Stimulated activated effector memory CD8-positive, alpha-beta T cell treated with anti-CD3 and anti-CD28 coated beads, Interleukin-12 subunit alpha, Interleukin-12 subunit beta, amount 100 ng/mL, for 72 hours (primary cell): ENCODE measurements at places on chromosomes 2 and 18.

DNA sequence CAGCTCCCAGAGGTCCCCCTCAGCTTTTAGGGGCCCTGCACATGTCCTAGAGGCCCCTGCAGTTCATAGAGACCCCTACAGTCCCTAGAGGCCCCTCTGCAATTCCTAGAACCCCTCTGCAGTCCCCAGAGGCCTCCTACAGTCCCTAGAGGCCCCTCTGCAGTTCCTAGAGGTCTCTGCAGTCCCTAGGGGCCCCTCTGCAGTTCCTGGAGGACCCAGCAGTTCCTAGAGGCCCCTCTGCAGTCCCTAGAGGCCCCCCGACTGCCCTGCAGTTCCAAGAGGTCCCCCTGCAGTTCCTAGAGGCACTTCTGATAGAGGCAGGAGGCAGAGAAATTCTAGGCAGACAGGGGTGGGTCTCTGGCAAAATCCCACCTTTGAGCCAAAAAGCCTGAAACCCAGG lies 35.4 kb downstream of the MC2R start:
- no peak for DNase-seq

GRCh38 chr2:108271691-108272253 lies 16.9 kb upstream of the SULT1C2 start:
- DNase-seq: no peak

DNA sequence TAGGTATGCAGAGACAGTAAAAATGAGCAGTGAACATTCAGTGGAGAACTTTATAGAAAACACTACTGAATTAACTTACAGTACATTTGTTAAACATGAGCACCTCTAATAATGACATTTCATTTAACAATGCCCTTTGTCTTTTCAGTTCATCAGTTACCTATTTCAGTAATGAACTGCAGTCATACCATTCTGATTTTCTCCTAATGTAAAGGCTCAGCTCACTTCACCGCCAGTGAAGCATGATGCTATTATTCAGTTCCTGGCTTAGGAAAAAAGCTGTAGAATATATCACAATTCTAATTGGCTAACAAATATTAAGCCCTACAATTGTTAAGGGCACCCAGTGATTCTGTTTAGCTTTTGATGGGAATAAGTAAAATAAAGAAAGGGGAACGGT lies 37.1 kb upstream of the CCDC93 start:
- DNase-seq: no peak

DNA sequence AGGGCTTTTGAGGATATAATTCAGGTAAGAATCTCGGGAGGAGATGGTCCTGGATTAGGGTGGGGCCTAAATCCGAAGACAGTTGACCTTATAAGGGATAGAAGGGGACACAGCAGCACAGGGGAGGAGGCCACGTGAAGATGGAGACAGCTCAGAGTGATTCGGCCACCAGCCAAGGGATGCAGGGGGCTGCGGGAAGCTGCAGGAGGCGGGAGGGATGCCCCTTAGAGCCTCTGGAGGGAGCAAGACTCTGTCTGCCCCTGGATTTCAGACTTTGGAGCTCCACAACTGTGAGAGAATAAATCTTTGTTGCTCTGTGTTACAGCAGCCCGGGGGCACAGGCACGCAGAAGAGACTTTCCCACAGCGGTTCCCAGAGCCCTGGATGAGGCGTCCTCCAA lies 143.7 kb downstream of the ASB1 start:
- DNase-seq: no peak

GRCh38 chr2:30872797-30873196 lies 65.6 kb upstream of the CAPN13 start:
- DNase-seq: no peak

GRCh38 chr2:138475277-138475776 lies 26.2 kb upstream of the SPOPL start:
- DNase-seq: no peak

- DNase-seq: no peak
These were observed 580.8 kb downstream of the ERBB4 start for GRCh38 chr2:211957799-211958198.

- no peak for DNase-seq
These were observed 75.6 kb upstream of the ID2 start for GRCh38 chr2:8606226-8606625.

- DNase-seq: no peak
These were observed 79.1 kb downstream of the DYM start for GRCh38 chr18:49381267-49381845.

DNA sequence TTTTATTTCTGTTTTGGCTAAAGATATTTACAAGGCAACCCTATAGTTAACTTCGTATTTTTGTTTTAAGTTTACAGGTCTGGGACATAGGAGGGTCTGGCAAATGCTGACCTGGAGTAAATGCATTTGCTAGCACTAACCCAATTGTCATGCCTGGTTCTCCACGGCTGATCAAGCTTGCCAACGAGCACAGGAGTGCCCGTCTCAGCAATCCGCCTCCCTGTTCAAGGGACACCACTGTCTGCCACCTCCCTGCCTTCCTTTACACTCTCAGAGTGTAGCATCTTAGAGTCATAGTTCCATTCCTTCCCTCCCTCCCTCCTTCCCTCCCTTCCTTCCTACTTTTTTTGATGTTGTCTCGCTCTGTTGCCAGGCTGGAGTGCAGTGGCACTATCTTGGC lies 104.6 kb downstream of the PLEKHM3 start:
- no peak for DNase-seq

DNA sequence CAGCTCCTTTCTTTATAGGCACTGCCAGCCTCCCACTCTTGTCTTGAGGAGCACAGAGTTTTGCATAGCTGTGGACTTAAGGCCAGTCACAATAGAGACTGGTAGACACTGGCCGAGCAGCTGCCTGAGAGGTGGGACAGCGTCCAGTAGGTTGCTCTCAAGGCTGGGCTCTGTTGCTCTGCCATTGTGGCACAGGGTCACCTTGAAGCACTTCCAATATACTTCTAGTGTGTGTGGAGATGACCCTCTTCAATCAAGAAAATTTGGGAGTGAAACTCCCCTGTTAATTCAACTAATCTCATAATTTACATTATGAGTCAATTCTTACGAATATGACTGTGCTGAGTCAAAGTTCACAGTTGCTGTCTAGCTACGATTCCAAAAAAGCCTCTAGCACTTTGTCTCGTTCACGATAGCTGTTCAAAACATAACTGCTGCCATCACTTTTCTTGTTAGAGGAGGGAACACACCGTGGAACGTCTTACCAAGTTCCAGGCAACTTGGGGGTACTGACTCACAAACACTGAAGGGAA lies 636.2 kb downstream of the EPHA4 start:
- peak; percentile 69 for DNase-seq

- DNase-seq: no peak
These were observed 97.5 kb downstream of the STPG4 start for GRCh38 chr2:47057687-47058002.

- DNase-seq: no peak
These were observed 29.5 kb upstream of the STAT1 start for GRCh38 chr2:191043438-191043837.

GRCh38 chr2:234393354-234393753 lies 103.5 kb downstream of the ARL4C start:
- no peak for DNase-seq

DNA sequence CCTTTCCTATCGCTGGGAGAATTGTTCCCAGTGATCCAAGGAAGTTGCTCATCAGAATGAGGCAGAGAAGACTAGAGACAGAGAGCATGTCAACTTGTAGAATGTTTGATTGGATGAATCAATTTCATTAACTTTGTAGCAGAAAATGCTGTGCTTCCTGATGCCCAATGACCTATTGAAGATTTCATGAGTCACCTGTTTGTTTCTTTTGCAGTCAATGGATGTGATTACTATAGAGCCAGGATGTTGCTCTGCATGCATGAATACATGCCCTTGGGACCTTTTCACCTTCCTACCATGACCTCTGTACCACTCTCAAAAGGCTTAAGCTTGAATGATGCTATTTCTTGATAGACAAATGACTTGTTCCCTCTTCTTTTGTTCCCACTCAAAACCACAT lies 23.3 kb downstream of the SCG2 start:
- no peak for DNase-seq

DNA sequence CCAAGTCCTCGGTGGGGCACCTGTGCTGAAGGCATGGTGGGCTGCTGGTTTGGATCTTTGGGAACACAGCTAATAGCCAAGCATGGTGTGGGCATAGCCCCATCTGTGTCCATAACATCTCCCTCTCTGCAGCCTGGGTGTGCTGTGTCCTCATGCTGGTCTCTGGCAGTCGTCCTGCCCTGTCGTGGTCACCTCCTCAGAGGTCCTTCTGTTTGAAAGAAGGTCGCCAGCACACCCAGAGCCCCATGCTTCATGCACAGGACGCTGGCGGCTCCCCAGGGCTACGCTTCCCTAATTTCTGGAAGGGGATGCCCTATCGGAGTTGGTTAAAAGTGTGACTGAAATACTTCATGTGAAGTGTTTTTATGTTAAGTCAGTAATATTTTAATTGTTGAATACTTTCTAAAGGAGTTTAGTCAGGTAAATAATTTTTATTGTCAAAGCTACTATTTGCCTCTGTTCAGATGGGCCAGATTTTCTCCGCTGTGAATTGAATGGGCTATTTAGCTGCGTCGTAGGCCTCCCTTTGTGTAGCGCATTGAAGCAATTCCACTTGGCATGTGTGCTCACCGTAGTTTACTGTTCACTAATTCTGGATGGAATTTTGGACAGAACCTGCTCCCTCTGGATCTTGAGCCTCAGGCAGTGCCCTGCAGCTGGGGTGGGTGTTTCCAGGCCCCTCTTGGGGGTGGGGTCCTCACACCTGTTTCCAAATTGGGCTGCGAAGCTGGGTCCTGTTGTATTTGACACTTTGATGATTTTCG lies 81.9 kb downstream of the WDSUB1 start:
- DNase-seq: no peak

- no peak for DNase-seq
These were observed 113.2 kb downstream of the USP34 start for GRCh38 chr2:61357681-61358080.

- no peak for DNase-seq
These were observed 1256.8 kb downstream of the LRP1B start for GRCh38 chr2:140873915-140874531.

DNA sequence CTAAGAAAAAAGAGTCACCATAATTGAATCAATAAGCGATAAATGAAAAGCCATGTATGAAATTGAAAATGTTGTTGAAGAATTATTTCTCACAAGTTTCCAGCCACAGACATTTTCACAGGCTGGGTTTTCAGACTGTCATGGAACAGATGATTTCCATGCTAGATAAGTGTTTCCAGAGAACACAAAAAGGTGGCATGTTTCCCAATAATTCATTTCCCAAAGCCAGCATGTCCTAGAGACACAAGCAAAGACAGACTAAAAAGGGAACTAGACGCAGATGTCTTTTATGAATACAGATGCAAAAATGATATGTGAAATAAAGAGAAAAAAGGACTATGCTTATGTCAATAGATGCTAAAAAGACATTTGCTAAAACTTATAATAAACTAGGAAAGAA lies 255.1 kb downstream of the EIPR1 start:
- DNase-seq: no peak

- no peak for DNase-seq
These were observed 679.6 kb downstream of the MBD2 start for GRCh38 chr18:53544917-53545316.

DNA sequence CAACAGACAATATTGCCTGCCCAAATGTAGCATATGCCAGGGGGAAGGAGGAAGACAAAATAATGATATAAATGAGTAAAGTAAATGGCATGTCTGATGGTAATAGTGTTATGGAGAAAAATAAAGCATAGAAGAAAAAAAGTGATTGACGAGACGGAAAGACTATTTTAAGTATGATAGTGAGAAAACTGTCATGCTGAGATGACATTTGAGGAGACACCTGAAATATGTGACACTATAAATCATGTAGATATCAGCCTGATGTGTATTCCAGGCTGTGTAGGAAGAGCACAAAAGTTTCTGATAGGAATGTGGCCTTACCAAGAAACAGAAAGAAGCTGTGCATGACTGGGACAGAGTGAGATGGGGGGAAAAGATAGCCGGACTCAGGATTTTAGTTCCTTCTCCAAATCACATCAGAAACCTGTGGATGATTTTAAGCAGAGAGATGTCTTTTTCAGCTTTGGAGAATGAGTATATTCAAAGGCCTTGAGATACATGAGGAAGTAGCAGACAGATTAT lies 387.3 kb upstream of the SYT4 start:
- no peak for DNase-seq

DNA sequence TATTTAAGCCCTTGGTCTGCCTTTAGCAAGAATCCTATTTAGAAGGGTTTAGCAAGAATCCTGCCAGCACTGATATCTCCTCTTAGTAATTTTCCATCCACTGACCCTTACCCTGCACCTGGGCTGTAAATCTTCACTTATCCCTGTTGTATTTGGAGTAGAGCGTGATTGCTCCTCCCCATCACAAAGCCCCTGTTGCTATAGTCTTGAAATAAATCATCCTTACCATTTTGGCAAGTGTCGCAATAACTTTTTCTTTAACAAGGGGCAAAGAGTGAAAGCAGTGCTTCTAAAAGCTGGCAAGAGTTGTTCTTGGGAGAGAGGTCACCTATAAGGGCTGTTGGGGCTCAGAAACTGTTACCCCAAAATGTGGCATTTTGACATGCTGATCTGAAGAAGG lies 3.7 kb upstream of the SCTR start:
- DNase-seq: no peak

GRCh38 chr18:76463358-76463757 lies 31.7 kb downstream of the ZNF516 start:
- DNase-seq: no peak

GRCh38 chr2:149597050-149597667 lies 9.6 kb upstream of the MMADHC start:
- DNase-seq: no peak

DNA sequence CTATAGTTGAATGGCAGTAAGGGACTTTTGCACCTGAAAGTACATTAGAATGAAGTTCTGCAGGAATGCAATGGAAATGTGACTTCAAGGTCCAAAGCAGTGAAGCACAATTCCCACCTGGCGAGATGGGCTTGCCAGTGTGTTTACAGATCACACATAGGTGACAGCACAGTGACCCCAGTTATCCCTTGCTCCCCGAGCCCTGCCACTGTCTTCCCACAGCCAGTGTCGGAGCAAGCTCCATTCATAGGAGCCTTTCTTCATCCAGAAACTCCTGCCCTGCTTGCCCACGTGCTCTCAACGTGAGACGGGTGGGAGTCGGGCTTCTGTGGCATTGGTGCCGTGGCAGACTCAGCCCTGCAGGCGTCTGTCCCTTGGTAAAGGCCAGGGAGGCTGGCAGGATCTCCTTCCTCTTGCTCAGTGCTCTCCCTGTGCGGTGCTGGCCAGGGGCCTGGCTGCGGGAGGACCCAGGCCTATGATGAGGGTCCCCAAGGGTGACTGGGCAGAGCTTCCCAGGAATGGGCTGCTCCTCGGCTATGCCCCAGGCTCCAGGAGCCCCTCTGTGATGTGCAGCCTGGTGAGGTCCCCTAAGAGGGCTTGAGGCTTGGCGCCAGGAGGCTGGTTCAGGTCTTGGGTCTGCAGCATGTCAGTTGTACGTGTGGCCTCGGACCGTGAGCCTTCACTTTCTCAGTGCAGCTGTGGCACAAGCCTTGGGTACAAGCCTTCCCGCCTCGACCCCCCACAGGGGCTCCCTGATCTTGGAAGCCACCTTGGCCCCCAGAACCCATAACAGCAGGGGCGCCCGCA lies 40.2 kb downstream of the SNED1 start:
- DNase-seq: no peak
